Dermis blood vessel endothelial cell (primary cell): ENCODE measurements at places on chromosomes 6 and 20. TPM values are rescaled to one million over a fixed set of nuclear protein-coding genes. Genes with fewer than 3 reads are reported as not detected.

The CLIC5 gene
- total RNA-seq, result under 0.01 and 0.09 TPM in 2 replicates

The FOXF2 gene
- not detected in 2 replicates for total RNA-seq

The LAMA4 gene
- 661 and 842 TPM in 2 replicates for total RNA-seq

The ZNF184 gene
- 6.4 and 7.5 TPM in 2 replicates for total RNA-seq

The RNF182 gene
- 0.84 and 0.85 TPM in 2 replicates for total RNA-seq

The SPDEF gene
- under 0.01 TPM in 1 of 2 replicates, not detected in the other for total RNA-seq

The SSR1 gene
- total RNA-seq, result 83.4 and 155 TPM in 2 replicates

The SLC29A1 gene
- total RNA-seq, result 41.7 and 64.8 TPM in 2 replicates

The PROKR2 gene
- not detected in 2 replicates for total RNA-seq

The PLEKHG1 gene
- 42.3 and 74.5 TPM in 2 replicates for total RNA-seq

The PRPH2 gene
- 0.17 and 2.0 TPM in 2 replicates for total RNA-seq

The OR2H1 gene
- not detected in 2 replicates for total RNA-seq
